T-helper 1 cell treated with Interleukin-12 subunit alpha and Interleukin-12 subunit beta and Interleukin-4 antibody, amounts not matched to agents 30 ng/mL and 1 ng/mL, for 36 hours (primary cell): ENCODE measurements at places on chromosomes 3 and 15. TPM values are rescaled to one million over a fixed set of nuclear protein-coding genes. Genes with fewer than 3 reads are reported as not detected.

The PCSK6 gene
- 2.4 and 2.5 TPM in 2 replicates for total RNA-seq

The ST3GAL6 gene
- total RNA-seq: 0.29 TPM in 1 of 2 replicates, not detected in the other

The HRG gene
- not detected in 2 replicates for total RNA-seq

The CHRNA7 gene
- total RNA-seq: 0.32 TPM in 1 of 2 replicates, not detected in the other

The OSBPL10 gene
- total RNA-seq: 4.7 and 4.9 TPM in 2 replicates

The AGTR1 gene
- total RNA-seq: not detected in 2 replicates

The NEO1 gene
- total RNA-seq: 4.1 and 5.6 TPM in 2 replicates

The ZNF639 gene
- total RNA-seq: 28.9 and 30.5 TPM in 2 replicates

The FEZF2 gene
- total RNA-seq: not detected in 2 replicates

The IL16 gene
- total RNA-seq: 237 and 240 TPM in 2 replicates

The MUC13 gene
- not detected in 2 replicates for total RNA-seq

The IQCF5 gene
- not detected in 2 replicates for total RNA-seq

The PIERCE2 gene
- total RNA-seq: not detected in 2 replicates

The ENTPD3 gene
- not detected in 2 replicates for total RNA-seq

The CKMT1A gene
- not detected in 2 replicates for total RNA-seq

The TNNC1 gene
- 0.74 and 1.3 TPM in 2 replicates for total RNA-seq

The SEMA3B gene
- 1.2 TPM in 2 replicates for total RNA-seq

The TF gene
- total RNA-seq: 0.22 and 0.59 TPM in 2 replicates

The CRYGS gene
- 4.7 and 5.5 TPM in 2 replicates for total RNA-seq

The CA12 gene
- not detected in 2 replicates for total RNA-seq

The ATP13A3 gene
- 80.2 and 87.1 TPM in 2 replicates for total RNA-seq

The PTX3 gene
- total RNA-seq: not detected in 2 replicates

The ZBTB20 gene
- total RNA-seq: 10.2 and 11.5 TPM in 2 replicates

The NEK11 gene
- total RNA-seq: 1.2 and 1.9 TPM in 2 replicates

The NEDD4 gene
- 11.4 and 11.6 TPM in 2 replicates for total RNA-seq

The ZNF710 gene
- total RNA-seq: 29.2 and 31.6 TPM in 2 replicates

The CTDSPL gene
- total RNA-seq: 4.5 and 4.6 TPM in 2 replicates

The NPRL2 gene
- 42.3 and 51.8 TPM in 2 replicates for total RNA-seq

The ROPN1 gene
- not detected in 2 replicates for total RNA-seq

The IGF2BP2 gene
- total RNA-seq: 0.29 and 0.80 TPM in 2 replicates
